ENCODE measurements at places on chromosomes 12 and 14. TPM values are rescaled to one million over a fixed set of nuclear protein-coding genes. Genes with fewer than 3 reads are reported as not detected.

GRCh38 chr12:122687086-122687485 is 16.1 kb downstream of the HCAR2 start:
- ATAC-seq: no peak

The ADCY4 gene
- total RNA-seq: 10.5 TPM

DNA sequence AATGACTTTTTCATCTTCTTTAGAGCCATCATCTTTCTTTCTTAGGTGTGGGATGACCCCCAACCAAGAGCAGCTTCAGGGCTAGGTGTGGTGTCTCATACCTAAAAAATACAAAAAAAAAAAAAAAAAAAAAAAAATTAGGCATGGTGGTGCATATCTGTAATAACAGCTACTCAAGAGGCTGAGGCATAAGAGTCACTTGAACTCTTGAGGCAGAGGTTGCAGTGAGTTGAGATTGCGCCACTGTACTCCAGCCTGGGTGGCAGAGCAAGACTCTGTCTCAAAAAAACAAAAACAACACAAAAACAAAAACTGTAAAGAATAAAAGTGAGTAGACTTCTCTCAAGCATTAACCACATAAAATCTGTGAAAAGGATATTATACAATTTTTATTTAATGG is 8.0 kb upstream of the ATF7IP start:
- ATAC-seq: no peak

DNA sequence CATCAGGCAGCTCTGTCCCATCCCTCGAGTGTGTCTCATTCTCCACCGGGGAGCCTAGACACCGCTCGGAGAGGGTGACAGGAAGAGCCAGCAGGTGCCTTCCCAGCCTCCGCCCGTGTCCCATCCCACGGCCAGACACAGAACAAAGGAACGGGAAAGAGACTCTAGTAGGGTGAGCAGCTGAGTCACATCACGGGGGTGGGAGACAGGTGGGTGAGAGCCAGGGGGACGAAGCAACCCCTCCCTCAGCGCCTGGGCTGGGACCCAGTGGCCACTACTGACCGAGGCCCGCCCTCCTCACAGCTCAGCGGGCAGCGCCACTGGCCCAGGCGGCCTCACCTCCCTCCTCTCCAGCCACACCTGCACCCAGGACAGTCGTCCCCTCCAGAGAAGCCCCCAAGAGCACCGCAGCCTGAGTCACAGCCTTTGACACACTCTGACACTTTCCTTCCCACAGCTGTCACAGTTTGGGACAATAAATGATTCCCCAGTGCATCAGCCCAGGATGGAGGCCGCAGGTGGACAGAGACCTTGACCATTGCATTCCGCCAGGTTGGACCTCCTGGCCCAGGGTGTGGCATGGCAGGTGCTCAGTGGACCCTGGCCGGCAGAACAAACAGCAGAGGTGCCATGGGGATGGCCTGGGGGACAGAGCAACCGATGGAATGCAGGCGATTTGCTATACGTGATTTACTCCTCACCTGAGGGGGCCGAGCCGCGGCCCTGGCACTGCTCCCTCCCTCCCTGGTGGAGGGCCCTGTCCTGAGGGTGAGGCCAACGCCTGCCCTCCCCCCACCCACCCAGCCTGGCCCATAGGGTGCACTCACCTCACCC is 45.4 kb upstream of the GALNT9 start:
- no peak for ATAC-seq

The MORN3 gene
- total RNA-seq: 2.5 TPM

DNA sequence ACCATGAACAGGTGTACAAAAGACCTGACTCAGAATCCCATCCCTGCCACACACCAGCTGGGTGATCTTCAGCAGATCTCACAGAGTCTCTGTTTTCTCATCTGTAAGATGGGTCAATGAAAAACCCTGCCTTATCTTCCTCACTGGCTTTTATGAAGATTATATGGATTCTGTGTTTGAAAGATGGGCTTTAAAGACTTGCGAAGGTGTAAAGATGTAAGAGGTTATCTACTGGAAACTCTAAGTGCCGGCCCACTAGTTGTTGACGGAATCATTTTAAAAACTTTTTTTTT is 15.3 kb upstream of the ANKRD33 start:
- no peak for ATAC-seq

DNA sequence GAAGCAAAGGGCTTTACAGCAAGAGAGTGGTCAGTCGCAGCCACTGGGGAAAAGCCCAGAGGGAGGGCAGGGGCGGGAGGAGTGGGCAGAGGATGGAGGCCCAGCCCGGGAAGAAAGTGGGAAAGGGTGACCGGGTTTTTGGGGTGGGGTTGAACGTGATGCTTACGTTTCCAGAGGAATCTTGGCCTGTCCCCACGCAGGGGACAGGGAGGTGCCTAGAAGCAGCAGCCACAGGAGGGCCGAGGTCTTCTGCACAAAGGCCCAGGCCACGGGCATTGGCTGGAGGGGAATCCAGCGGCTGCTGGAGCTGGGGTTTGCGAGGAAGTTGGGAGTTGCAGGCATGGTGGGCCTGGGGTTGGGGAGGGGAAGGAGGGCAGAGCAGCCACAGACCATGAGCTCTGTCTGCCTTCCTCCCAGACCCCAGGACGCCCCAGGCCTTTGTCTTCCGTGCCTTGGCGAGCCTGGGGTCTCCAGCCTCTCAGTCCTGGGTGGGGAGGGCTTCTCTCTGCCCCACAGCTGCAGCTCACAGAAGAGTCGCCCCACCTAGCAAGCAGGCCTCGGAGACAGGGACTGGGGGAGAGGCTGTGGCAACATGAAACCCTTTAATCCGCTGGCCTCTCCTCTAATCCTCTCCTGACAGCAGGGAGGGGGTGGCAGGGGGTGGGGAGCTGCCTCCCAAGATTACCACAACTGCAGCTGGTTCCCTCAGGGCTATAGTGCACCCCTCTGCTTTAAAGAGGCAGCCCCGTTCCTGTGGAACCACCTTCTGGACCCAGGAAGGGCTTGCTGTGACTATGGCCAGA is at the start of gene CACNA2D4:
TSS of gene CACNA2D4 (minus strand) at position 572 of the 803 bp plus-strand sequence. CDS start at position 393, 179 bp downstream.
- no peak for ATAC-seq

GRCh38 chr12:12992418-12993130 is 7.5 kb downstream of the HEBP1 start:
- ATAC-seq: no peak

The OR4N5 gene
- total RNA-seq: not detected

GRCh38 chr12:6869049-6870021 is 2.0 kb downstream of the TPI1 start:
- ATAC-seq: no peak

DNA sequence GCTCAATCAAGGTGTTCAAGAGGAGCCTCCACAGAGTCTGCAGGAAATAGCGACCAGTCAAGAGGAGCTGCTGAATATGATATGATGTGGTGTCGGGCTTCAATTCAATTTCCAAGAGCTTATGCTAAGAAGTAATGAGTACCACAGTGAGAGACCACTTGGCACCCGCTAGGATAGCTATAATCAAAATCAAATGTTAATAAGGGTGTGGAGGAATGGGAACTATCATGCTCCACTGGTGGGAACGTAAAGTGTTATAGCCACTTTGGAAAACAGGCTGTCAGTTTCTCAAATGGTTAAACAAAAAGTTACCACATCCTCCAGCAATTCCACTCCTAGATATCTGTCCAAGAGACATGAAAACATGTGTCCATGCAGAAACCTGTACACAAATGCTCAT is 6.7 kb downstream of the POLR3B start:
- no peak for ATAC-seq

The TMEM179 gene
- total RNA-seq: not detected

DNA sequence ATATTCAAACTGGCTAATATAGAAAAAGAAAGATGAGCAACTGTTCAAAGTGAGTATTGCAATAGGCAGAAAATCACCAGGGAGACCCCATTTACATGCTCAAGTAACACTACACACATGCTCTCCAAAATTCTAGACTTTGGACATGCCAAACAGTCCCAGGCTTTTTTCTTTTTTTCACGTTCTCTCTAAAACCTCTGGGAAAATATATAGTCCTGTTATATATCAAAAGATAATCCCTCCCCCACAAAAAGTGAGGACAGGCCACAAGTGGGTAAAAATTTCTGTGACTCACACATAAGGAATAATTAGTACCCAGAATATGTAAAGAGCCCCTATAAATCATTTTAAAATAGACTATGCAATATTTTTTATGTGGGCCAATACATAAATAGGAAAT is 55.2 kb downstream of the EFCAB11 start:
- ATAC-seq: no peak

DNA sequence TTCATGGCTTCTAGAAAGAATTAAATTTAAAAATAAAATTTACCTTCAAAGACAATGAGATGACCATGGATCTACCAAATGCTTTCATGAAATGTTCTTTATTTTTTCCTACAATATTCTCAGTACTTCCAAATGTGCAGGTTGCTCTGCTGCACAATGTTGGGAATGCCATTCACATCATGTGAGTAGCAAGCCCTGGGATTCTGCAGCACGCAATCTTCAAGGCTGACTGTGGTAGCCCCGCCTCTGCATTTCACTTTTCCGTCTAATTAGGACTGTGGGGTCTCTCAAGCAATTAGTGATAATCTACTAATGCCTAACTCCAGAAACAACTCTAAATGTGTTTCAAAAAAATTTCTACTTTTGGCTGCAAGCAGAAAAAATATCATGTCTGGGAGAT is 13.7 kb upstream of the NTN4 start:
- no peak for ATAC-seq

Data from activated T-helper 17 cell treated with anti-CD3 and anti-CD28 coated beads, Interleukin-2, amount 50 U/mL, for 72 hours (primary cell).